Mesothelial cell of epicardium (in vitro differentiated cells): ENCODE measurements at places on chromosomes 5 and 9. TPM values are rescaled to one million over a fixed set of nuclear protein-coding genes. Genes with fewer than 3 reads are reported as not detected.
A peak's percentile ranks its signal among the peaks of the same experiment; 100 is the strongest.

DNA sequence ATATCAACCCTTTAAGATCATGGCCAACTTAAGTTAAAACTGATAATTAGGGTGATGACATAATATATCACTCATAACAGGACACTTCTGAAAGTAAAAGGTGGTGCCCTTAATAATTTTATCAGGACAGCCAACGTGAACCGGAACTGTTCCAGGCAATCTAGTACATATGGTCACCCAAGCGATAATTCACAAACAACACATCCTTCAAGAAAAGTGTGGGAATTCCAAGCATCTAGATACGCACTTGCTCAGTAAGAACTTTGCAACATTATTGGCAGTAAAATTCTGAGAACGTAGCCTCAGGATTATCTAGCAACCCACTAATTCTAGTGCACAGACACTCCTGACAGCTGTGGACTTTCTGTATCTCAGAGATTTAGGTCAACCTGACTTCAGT lies 85.7 kb downstream of the ALDH7A1 start:
- H3K4me1 ChIP-seq, result peaks cover 2% of the 10 kb centered on the region
- no peak for DNase-seq

DNA sequence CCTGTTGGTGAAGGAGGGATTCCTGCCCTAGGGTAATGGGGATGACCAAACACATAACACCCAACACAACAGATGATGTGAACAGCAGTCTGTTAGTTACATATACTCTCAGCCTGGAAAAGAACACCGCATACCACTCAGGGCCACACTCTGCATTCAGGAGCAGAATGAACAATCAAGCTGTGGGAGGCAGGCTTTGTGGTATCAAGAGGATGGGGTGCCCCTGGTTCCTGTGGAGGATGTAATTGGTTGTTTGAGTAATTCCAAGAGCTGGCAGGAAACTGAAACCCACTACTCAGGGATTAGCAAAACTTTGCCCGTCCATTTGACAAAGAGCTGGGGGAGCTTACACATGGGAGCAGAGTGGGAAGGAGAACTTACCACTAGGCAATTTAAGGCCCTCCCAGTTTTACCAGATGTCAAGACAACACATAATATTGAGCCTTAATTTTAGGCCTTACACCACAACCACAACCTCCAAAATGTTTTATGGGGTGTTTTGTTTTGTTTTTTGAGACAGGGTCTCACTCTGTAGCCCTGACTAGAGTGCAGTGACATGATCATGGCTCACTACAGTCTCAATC lies 15.6 kb upstream of the PRKAA1 start:
- no peak for DNase-seq
- no peaks in the 10 kb centered on the region for H3K27me3 ChIP-seq
- no peaks in the 10 kb centered on the region for H3K36me3 ChIP-seq

GRCh38 chr5:43569236-43569746 lies 12.4 kb upstream of the PAIP1 start:
- H3K4me3 ChIP-seq, result no peak overlapping the region
- H3K4me1 ChIP-seq, result peaks cover 13% of the 10 kb centered on the region

DNA sequence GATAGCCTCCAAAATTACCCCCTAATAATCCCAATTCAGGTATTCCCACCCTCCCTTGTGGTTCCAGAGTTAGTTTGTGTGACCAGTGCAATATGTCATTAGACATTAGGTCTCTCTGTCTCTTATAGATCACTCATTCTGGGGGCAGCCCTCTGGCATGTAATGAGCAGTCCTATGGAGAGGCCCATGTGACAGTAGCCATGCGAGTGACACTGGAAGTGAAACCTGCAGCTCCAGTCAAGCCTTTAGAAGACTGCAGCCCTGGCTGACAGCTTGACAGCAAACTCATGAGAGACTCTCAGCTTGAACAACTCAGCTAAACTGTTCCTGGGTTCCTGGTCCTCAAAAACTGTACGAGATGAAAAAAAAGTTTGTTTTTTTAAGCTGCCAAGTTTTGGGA lies 54.0 kb upstream of the HSPB3 start:
- H3K36me3 ChIP-seq, result no peaks in the 10 kb centered on the region
- H3K27me3 ChIP-seq, result no peaks in the 10 kb centered on the region
- no peak overlapping the region for H3K4me3 ChIP-seq
- no peak overlapping the region for H3K27ac ChIP-seq

- no peaks in the 10 kb centered on the region for H3K27me3 ChIP-seq
- no peak overlapping the region for H3K27ac ChIP-seq
- H3K4me1 ChIP-seq, result peaks cover 2% of the 10 kb centered on the region
- H3K36me3 ChIP-seq, result peaks cover 10% of the 10 kb centered on the region
- no peak for DNase-seq
These were observed 131.8 kb downstream of the GNAQ start for GRCh38 chr9:77899679-77900354.

GRCh38 chr5:43772764-43773477 lies 169.9 kb downstream of the NNT start:
- H3K27me3 ChIP-seq, result no peaks in the 10 kb centered on the region
- H3K36me3 ChIP-seq, result no peaks in the 10 kb centered on the region
- no peak overlapping the region for H3K4me3 ChIP-seq
- no peak for DNase-seq
- peaks cover 38% of the 10 kb centered on the region for H3K4me1 ChIP-seq
- peak overlapping the region; percentile 67 for H3K27ac ChIP-seq

GRCh38 chr5:76590027-76590426 lies 33.2 kb downstream of the F2RL2 start:
- H3K27me3 ChIP-seq, result no peaks in the 10 kb centered on the region
- DNase-seq, result no peak
- H3K4me1 ChIP-seq, result peaks cover 4% of the 10 kb centered on the region
- no peak overlapping the region for H3K27ac ChIP-seq

DNA sequence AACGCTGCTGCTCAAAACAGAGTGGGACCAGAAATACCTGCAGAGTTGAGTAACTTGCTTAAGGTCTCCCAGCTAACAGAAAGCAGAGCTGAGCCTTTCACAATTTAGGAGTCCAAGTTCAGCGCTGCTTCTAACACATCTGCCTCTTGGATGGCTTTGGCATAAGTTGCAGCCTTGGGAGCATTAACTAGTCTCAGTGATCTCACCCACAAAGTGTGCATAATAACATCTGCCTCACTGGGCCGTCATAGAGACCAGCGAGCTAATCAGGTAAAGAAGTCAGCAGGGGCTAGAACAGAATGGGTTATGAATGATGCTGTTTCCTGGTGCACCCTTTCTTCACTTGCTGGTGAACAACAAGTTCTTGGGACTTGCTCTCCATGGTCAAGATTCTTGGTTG lies 36.5 kb downstream of the WWC1 start:
- no peaks in the 10 kb centered on the region for H3K36me3 ChIP-seq
- DNase-seq, result no peak
- H3K27ac ChIP-seq, result peak overlapping the region; percentile 69

DNA sequence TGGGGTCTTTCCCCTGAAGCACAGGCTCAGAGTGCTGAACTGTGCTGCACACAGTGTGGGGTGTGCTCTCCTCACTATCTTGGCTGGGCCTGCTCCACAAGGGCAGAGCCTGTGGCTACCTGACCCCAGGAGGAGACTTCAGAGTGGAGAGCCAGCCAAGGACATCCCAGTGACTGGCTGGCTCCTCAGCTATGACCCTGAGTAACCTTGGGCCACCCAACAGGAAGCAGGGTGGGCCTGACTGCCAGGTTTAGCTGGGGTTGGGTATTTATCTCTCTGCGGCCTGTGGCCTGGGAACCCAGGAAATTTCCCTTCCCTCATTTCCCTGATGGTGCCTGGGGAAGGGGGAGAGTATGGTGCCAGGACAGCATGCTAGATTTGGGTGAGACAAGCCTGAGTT lies 2.1 kb upstream of the EEIG1 start:
- H3K27me3 ChIP-seq, result no peaks in the 10 kb centered on the region
- no peak overlapping the region for H3K4me3 ChIP-seq
- H3K4me1 ChIP-seq, result peaks cover 26% of the 10 kb centered on the region
- no peaks in the 10 kb centered on the region for H3K36me3 ChIP-seq
- no peak for DNase-seq

DNA sequence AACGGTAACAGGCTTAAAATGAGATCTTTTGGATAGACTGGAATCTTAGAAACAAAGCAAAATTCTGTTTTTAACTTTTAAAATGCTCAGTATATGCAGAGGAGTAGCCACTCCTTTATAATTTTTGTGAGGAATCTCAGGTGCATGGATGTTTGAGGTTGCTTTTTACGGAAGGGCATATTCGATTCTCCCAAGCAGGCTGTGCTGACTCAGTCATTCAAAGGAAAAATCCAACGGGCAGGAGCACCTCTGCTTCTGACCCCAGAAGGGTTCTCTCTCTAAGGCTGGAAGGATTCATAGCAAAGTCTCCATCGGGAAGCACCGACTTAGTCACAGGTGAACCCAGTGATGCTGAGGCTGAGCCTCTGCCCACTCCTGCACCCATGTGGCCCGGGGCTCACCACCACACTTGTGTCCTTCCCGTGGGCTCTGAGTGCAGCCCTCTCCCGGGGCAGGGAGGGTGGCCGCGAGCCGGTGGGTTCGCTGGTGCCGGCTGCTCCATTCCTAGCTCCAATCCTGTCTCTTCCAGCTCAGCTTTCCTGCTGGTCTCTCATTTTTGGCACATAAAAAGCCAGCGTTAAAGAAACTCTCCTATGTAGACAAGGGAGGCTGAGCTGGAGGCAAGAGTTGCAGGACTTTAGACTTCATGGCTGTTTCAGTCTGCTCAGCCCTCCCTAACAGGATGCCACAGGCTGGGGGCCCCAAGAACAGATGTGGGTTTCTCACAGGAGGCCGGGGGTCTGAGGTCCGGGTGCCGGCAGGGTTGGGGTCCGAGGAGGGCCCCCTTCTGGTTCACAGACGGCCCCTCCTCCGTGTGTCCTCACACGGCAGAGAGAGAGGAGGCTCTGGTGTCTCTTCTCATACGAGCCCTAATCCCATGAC lies 135.6 kb upstream of the LPCAT1 start:
- H3K27me3 ChIP-seq, result peaks cover 77% of the 10 kb centered on the region
- DNase-seq, result peak; percentile 17
- H3K4me3 ChIP-seq, result no peak overlapping the region

GRCh38 chr5:66882606-66883227 lies 286.5 kb downstream of the MAST4 start:
- no peak overlapping the region for H3K4me3 ChIP-seq
- H3K36me3 ChIP-seq, result no peaks in the 10 kb centered on the region
- H3K27me3 ChIP-seq, result no peaks in the 10 kb centered on the region
- DNase-seq, result no peak

GRCh38 chr5:110809006-110809405 lies 70.2 kb downstream of the SLC25A46 start:
- peaks cover 2% of the 10 kb centered on the region for H3K27me3 ChIP-seq
- DNase-seq, result no peak
- no peaks in the 10 kb centered on the region for H3K36me3 ChIP-seq
- no peaks in the 10 kb centered on the region for H3K4me1 ChIP-seq
- H3K4me3 ChIP-seq, result no peak overlapping the region
- no peak overlapping the region for H3K27ac ChIP-seq

- DNase-seq, result no peak
- no peaks in the 10 kb centered on the region for H3K27me3 ChIP-seq
- no peak overlapping the region for H3K27ac ChIP-seq
- no peaks in the 10 kb centered on the region for H3K4me1 ChIP-seq
These were observed 37.4 kb downstream of the CSNK1G3 start for GRCh38 chr5:123549256-123549904.

DNA sequence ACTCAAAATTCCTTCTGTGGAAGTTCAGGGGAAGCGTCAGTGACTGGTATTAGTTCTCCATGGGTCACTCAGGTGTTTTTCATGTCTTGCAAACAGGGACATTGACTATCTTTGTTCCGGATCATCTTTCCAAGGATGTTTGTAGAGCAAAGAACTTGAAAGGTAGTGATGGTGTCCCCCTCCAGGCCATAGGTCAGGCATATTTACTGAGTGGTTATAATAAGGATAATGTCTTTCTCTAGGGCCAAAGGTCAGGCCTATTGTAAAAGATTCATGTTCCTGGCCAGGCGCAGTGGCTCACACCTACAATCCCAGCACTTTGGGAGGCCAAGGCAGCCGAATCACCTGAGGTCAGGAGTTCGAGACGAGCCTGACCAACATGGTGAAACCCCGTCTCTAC lies 614.8 kb downstream of the KIF4B start:
- DNase-seq, result no peak
- H3K36me3 ChIP-seq, result no peaks in the 10 kb centered on the region
- no peak overlapping the region for H3K27ac ChIP-seq

GRCh38 chr5:169933127-169933526 lies 47.2 kb downstream of the INSYN2B start:
- H3K27ac ChIP-seq, result no peak overlapping the region
- H3K4me3 ChIP-seq, result no peak overlapping the region
- H3K4me1 ChIP-seq, result peaks cover 2% of the 10 kb centered on the region
- H3K36me3 ChIP-seq, result no peaks in the 10 kb centered on the region
- no peak for DNase-seq
- peaks cover 60% of the 10 kb centered on the region for H3K27me3 ChIP-seq

DNA sequence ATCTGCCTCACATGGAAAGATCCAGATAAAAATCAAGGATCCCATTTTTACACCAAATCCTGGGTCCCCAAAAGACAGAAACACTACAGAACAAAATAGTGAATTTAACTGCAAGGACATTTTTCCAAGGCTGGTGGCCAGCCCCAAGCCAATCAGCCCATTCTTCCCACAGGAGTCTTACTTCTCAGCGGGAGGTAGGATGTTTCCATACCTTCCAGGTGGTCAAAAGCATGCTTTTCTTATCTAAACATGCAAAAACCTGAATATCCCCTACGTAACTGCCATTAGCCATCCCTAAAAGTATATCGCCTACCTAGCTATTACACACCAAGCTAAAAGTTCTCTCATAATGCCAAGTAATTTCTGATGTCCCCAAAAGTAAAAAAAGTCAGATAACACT lies 20.6 kb downstream of the TMEM161B start:
- no peak overlapping the region for H3K4me3 ChIP-seq
- H3K27ac ChIP-seq, result no peak overlapping the region
- H3K36me3 ChIP-seq, result no peaks in the 10 kb centered on the region
- peaks cover 9% of the 10 kb centered on the region for H3K4me1 ChIP-seq
- no peaks in the 10 kb centered on the region for H3K27me3 ChIP-seq

GRCh38 chr5:89265511-89266179 lies 382.7 kb upstream of the MEF2C start:
- no peaks in the 10 kb centered on the region for H3K4me1 ChIP-seq
- no peaks in the 10 kb centered on the region for H3K36me3 ChIP-seq
- no peaks in the 10 kb centered on the region for H3K27me3 ChIP-seq

PRR7 gene
- total RNA-seq, result 5.3 to 5.9 TPM (median 5.7 TPM) in 3 replicates

DMRTA1 gene
- total RNA-seq, result 1.5 to 1.6 TPM (median 1.6 TPM) in 3 replicates

ABCA1 gene
- 35.3 to 39.9 TPM (median 37.3 TPM) in 3 replicates for total RNA-seq

SLC1A1 gene
- 3.5 to 4.8 TPM (median 3.9 TPM) in 3 replicates for total RNA-seq

WDR38 gene
- total RNA-seq, result not detected in 3 replicates

HAVCR2 gene
- total RNA-seq, result 0.84 to 1.2 TPM (median 0.86 TPM) in 3 replicates

GM2A gene
- total RNA-seq, result 41.8 to 42.9 TPM (median 42.7 TPM) in 3 replicates

AJM1 gene
- 3.1 to 3.8 TPM (median 3.6 TPM) in 3 replicates for total RNA-seq

SLC6A18 gene
- total RNA-seq, result not detected in 3 replicates
